Stimulated activated CD4-positive, alpha-beta T cell treated with anti-CD3 and anti-CD28 coated beads, Interleukin-2, amount 100 ng/mL, for 24 hours (primary cell): ENCODE measurements at places on chromosomes 1 and 21.

GRCh38 chr1:47228644-47229030 is 3.4 kb downstream of the TAL1 start:
- no peak for DNase-seq

DNA sequence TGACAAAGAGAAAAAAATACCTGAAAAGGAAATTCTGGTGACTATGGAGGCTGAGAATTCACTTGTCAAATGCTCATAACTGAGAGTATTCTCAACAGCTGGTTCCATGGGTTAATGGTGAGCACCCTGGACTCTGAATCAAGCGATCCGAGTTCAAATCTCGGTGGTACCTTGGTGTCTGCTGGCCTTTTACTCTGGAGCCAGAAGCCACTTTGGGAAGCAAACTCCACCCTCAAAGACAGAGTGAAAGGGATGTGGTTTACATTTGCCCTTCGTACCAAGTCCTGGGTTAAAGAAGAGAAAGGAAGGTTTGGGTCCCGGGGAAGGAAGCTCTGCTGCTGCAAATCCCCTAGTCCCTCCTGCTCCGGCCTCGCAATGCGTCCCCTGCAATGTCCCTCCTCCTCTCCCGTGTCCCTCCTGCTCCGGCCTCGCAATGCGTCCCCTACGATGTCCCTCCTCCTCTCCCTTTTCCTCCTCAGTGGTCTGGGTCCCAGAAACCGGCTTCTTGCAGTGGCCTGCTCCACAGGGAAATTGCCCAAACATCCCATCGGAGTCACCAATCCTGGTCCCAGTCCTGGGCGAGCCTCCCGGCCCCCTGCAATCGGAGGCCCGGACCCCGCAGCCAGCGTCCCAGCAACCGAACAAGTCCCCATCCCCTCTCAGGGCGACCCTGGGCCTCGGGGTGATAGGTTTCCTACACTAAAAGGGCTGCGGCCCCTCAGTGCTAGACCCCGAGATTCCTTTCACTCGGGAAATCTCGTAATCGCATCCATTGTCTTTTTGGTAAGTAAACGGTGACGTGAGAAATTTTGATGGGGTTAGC is 129.4 kb downstream of the PPIAL4G start:
- no peak for DNase-seq

DNA sequence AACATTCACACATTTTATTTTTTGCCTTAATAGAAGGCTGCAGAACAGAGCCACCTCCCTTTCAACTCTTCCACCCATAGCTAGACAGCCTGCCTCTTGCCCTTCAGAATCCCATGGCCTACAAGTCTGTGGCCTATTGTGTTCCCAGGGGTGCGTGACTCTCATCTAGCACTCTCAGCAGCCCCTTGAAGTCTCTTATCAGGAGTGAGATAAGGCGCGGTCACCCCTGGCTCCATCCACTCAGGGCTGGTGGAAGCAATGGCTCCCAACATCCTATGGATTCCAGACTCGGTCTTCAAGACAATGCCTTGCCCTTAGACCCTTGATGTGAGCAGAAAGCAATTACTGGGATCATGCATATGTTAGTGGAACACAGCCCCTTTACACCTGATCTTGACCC is 264.1 kb upstream of the GREM2 start:
- DNase-seq = no peak

- peak; percentile 86 for DNase-seq
Measured at GRCh38 chr1:155063550-155064110, at the start of gene EFNA4. Gene EFNA4, plus strand, starts transcription at chr1:155063740. Its CDS starts 84 bp downstream, at chr1:155063824.

DNA sequence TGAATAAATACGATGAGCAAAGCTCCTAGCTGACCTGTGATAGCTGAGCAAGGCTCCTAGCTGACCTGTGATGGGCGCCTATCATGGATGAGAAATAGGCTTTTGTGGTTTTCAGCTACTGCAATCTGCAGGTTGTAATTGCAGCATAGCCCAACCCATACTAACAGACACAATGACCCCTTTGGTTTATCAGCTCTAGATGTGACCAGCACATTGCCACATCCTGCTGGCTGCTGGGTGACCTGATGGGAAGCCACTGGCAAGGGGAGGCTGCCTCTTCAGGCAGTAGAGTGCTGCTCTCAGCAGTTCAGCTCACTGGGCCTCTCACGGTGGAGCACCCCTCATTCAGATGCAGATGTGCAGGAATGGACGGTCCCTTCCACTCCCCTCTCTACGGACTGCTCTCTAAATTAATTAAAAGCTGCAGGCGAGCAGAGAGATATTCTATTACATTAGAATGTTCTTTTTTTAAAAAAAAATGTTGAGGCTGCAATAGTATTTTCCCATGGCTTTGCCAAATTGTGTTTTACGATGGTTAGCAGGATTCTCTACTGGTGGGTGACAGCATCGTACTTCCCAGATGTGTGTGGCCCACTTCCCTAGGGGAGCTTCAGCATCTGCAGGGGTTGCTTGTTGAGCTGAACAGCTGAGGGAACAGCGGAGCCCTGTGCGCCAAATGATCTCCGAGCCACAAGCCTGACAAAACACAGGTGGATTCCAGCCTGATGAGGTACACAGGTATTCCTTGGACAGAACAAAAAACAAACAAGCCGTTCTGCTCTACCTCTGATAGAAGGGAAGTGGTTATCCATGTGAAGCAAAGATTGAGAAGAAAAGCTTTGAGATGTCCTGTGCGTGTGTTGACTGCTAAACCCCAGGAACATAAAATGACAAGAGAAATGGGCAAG is 65.0 kb downstream of the SYT6 start:
- DNase-seq = no peak

DNA sequence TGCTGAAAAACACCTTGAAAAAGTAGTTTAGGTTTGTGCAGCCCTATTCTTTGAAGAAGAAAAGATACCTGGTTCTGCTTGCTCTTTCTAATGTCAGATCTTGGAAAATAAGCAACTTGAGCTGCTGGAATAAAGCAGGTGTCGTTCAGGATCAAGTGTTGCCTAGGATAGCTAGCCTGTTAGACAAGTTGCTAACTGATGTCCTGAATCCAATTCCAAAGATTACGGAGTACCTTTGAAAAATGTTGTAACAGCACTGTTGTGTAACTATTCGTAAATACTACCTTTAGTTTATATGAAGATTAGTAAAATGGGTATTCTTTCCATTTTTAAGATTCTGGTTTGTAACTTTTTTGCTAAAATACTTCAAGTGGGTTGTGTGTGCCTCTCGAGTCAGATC is 151.5 kb downstream of the CLEC20A start:
- no peak for DNase-seq

- DNase-seq = no peak
Measured at GRCh38 chr1:207051191-207051943, at the start of gene YOD1. Gene YOD1, minus strand, starts transcription at chr1:207051208. Its CDS starts 178 bp downstream, at chr1:207051030.

GRCh38 chr1:168734271-168734670 is 5.3 kb upstream of the DPT start:
- DNase-seq = no peak

DNA sequence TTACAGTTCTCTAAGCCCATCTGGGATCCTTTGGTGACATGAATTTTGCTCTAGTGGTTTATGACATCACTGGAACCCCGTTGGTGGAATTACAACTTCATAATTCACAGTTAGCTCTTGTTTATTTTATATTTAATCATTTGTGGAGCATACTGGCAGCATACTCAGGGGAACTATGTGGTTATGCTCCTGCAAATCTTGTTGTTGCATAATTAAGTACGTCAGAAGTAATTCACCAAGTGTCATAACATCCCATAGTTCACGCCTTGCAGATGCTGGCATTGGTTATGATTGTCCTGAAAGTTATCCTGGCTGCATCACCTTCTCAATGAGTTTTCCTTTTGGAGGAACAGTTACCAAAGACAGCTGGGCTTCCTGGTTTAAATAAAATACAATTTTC is 16.5 kb downstream of the PRRX1 start:
- DNase-seq = no peak

DNA sequence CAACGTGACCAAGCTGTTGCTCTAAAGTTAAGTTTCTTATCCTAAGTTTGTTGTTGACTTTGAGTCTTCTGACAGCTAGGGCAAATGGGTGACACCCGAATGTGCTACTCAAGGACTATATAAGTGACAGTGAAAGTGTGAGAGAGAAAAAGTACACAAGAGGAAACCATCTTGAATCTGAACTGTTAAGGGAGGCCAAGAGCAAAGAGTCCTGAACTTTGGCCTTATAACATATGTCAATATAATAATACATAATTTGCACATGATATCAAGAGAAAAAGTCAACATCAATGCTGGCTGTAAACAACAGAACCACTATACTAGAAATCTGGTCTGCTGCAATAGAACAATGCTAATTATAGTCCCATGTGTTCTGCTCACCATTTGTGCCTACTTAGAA is 29.5 kb downstream of the SYNJ1 start:
- no peak for DNase-seq

GRCh38 chr1:65558215-65558614 is 137.7 kb downstream of the LEPR start:
- DNase-seq = no peak

- DNase-seq = no peak
Measured at GRCh38 chr1:15181564-15181963, 28.0 kb downstream of the TMEM51 start.

DNA sequence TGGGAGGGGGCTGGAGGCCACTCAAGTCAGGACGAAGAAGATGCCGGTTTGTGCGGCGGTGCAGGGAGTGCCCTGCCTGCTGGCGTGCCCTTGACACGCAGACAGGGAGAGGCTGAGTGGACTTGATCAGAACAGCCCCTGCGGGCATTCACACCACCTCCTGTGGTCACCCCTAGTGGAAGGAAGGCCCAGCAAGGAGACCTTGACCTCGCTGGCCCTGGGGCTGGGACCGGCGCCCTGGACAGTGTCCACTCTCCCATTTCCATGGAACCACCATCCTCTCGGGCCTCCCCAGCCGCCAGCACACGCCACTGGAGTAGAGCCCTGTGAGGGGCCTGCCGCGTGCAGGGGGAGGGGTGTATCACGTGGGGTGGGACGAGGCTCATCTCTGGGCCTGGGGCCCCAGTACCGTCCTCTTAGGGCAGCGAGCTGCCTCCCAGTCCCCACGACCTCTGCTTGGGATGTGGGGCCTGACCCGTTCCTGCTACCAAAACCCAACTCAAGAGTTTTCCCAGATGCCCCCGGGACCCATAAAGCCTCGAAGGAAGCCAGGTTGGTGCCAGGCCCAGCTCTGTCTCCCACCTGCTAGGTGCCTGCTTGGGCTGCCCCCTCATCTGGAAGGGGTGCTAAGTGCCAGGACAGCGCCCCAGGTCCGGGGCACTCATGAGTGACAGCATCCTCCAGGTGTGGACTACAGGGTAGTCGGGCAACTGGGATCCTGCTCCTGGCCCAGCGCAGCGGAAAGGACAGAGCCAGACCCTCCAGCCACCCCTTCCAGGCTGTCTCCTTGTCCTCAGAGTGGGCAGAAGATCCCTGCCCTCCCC is 62.8 kb downstream of the SLX9 start:
- DNase-seq = no peak

- no peak for DNase-seq
Measured at GRCh38 chr1:5444396-5444795, 547.8 kb downstream of the NPHP4 start.

GRCh38 chr21:39153842-39154241 is 29.4 kb downstream of the PSMG1 start:
- DNase-seq = no peak

DNA sequence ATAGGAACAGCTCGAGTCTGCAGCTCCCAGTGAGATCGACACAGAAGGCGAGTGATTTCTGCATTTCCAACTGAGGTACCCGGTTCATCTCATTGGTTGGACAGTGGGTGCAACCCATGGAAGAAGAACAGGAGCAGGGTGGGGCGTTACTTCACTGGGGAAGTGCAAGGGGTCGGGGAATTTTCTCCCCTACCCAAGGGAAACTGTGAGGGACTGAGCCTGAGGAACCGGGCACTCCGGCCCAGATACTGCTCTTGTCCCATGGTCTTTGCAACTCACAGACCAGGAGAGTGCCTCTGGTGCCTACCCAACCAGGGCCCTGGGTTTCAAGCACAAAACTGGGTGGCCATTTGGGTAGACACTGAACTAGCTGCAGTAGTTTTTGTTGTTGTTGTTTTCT is 307.1 kb downstream of the AMY1C start:
- DNase-seq = no peak

DNA sequence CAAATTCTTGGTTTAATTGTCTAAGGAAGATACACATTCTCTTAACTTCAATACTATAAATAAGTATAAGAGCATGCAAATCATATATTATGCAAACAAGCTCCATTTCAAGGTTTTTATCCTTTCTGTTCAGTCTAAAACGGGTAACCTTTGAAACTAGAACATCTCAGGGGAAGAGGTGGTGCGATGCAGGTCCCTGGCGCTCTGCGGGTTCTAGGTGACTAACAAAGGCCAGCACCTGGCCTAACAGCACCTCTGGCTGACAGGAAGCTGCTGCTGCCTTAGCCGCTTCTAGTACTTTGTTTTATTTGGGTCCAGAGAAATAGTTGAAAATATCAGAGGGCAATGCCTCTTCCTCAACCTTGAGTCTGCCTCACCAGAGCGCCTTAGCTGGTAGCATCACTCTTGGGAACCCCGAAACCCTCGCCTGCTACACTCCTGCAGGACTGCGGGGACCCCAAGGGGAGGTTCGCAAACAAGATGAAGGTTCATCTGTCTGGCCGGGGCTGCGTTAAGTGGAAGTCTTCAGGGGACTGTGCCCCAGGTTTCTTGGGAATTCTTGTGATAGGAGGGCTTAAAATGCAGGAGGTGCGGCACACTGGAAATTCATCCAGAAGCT is 45.5 kb downstream of the PRDM15 start:
- no peak for DNase-seq

GRCh38 chr21:35652872-35653271 is 407.5 kb downstream of the SETD4 start:
- no peak for DNase-seq

GRCh38 chr1:16013908-16014258 is 4.0 kb downstream of the HSPB7 start:
- DNase-seq = no peak

- DNase-seq = no peak
Measured at GRCh38 chr1:117678246-117678977, 72.6 kb downstream of the TENT5C start.

DNA sequence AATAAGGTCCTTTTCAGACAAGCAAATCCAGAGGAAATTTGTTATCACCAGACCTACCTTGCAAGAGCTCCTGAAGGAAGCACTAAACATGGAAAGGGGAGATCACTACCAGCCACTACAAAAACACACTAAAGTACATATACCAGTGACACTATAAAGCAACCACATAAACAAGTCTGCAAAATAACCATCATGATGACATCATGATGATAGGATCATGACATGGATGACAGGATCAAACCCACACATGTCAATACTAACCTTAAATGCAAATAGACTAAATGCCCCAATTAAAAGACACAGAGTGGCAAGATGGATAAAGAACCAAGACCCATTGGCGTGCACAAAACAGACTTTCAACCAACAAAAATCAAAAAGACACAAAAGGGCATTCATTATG is 688.8 kb upstream of the NR5A2 start:
- no peak for DNase-seq

DNA sequence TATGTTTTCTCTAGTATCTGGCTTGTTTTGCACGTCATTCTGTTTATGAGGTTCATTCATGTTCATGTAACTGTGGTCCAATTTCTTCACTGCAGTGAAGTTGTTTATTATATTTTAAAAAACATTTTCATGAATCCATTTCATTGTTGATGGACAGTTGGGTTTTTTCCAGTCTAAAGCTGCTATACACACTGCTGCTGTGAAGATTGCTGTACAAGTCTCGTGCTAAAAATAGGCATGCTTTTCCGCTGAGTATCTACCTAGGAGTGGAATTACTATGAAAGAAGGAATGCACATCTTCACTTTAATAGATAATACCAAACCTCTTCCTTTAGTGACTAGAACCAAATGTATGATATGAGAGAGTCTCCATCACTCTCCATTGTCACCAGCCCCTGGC is 49.0 kb upstream of the ETS2 start:
- no peak for DNase-seq
